HEK293T (cell line): ENCODE measurements at places on chromosomes 1 and 21.
A peak's percentile ranks its signal among the peaks of the same experiment; 100 is the strongest.

GRCh38 chr1:115363171-115363570 lies 25.1 kb upstream of the NGF start:
- no peak for DNase-seq

- no peak for DNase-seq
Measured at GRCh38 chr1:174222166-174222949, 63.0 kb downstream of the RABGAP1L start.

DNA sequence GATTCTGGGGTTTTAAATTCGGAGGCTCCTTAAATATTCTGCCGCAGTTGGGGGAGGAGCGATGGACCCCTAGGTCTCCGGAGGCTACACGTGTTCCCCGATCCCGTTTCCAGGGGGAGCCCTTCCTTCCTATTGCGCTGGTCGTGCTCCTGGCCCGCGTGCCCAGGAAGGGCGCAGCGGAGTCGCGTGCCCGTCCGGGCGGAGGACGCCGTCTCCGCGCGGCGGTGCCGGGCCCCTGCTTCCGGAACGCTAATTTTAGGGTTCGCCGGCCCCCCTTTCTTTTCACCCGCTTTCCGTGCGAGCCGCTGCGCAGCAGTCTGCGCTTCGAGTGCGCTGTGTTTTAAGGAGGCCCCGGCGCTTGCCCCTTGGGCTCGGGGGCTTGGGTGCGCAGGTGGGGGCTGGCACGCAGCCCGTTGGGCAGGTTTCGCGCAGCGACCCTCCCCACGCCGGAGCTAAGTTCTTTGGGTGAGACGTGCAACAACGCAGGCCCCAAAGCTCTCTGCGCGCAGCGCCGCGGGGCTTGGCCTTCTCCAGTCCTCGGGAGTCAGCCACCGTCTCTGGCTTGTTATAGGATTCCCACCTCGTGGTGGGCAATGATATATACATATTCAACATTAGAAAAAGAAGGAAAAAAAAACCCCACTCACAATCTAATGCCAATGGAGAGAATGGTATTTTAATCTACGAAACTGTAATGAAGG lies 43.5 kb upstream of the DNAJC6 start:
- DNase-seq = peak; percentile 69

- no peak for DNase-seq
Measured at GRCh38 chr1:73821520-73821919, 376.5 kb downstream of the LRRIQ3 start.

DNA sequence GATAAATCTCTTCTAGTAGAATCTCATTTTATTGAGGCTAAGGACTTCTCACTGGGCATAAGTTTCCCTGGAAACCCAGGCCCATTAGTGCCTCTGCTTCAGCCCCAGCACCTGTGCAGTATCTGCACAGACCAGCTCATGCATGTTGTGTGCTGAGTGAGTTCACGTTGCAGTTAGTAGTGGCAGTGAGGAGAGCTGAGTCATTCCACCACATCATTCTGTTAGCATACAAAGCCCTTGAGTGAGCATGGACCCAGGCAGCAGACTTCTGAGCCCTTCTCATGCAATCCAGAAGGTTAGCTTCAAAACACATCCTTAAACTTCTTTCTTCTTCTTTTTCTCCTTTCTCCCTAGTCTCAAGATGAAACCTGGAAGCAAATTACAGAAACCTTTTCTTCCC lies 45.8 kb upstream of the NTPCR start:
- no peak for DNase-seq

DNA sequence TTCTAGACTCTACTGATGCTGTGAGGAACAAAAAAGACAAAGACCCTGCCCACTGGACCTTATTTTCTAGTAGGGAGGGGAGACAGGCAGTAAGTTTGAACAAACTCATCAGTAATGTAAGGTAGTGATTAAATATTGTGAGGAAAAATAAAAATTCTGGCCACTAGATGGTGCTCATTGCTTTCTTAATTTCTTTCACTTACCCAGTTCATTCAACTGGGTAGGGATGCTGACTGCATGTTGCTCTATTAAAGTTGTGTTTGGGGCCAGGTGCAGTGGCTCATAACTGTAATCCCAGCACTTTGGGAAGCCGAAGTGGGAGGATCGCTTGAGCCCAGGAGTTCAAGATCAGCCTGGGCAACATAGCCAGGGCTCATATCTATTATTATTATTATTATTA lies 6.3 kb upstream of the KYAT3 start:
- DNase-seq = peak; percentile 51

- DNase-seq = no peak
Measured at GRCh38 chr1:154720328-154721297, 112.6 kb upstream of the ADAR start.

- DNase-seq = no peak
Measured at GRCh38 chr1:24795236-24795635, 50.0 kb downstream of the CLIC4 start.

DNA sequence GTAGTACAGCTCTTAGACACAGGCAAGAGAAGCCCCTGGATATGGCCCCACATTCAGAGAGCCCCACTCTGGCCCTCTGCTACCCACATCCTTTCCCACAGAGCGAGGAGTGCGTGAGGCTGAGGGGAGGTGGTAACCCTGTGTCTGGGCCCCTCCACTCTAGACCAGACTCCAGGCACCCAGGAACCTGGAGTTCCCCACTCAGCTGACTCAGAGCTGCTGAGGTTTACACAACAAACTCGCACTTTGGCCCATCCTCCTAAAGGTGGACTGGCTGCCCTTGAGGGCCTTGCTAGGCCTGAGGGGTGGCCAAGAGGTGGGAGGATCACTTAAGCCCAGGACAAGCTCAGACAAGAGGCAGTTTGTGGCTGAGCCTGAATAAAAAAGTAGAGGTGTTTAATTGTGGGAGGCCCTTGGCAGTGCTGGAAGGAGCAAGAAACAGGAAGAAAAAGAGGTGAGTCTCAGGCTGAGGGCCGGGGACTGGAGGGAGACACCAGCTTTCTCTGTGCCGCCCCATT lies 10.7 kb downstream of the MR1 start:
- no peak for DNase-seq
